Esophagus squamous epithelium (tissue), 5 donors: ENCODE measurements at places on chromosomes 6 and 20.

GRCh38 chr20:34943808-34944567, 11.6 kb downstream of the GSS start:
- no peak for DNase-seq

GRCh38 chr20:9121211-9121610, 52.3 kb downstream of the PLCB4 start:
- DNase-seq: no peak

DNA sequence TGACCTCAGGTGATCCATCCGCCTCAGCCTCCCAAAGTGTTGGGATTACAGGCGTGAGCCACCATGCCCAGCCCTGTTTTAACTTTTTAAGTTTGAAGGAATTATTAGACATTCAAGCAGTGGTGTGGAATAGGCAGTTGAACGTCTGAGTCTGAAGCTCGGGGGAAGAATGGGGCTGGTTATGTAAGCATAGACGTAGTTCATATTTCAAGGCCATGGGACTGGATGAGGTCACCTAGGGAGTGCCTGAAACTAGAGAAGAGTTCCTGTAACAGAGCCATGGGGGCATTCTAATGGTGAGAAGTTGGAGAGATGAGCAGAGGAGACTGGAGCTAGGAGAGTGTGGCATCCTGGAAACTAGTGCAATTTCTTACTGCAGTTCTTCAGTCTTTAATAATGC, 6.4 kb downstream of the CDKAL1 start:
- DNase-seq: no peak

DNA sequence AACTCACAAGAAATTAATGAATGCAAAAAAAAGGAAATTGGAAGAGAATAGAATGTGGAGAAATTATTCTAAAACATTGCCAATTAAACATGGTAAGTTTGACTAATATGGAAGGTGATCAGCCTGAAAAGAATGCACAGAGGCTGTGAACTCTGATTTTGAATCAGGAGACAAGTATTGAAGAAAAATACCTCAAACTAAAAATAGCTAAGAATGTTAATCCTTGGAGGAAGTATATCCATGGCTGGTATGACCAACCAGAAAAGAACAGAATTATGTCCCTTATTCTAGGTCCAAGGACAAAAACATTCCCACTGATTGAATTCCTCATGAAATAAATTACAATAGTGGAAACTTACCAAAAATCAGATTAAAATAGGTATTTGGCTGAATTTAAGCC, 7.3 kb upstream of the RIMS1 start:
- no peak for DNase-seq

DNA sequence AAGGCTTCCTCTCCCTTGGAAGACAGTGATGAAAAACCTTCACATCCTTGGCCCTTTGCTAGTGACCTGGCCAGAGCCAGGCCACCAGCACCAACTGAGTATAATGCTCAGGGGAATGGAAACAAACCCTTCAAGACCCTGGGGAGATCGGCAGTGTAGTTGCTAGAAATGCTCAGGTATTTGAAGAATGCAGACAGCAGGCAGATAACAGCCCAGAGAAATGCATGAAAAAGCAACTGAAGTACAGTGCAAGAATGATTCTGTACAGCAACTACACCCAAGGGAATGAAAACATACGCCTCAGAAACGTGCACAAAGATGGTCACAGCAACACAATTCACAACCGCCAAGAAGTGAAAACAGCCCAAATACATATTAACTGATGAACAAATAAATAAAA, 41.1 kb downstream of the PPP1R3G start:
- no peak for DNase-seq

DNA sequence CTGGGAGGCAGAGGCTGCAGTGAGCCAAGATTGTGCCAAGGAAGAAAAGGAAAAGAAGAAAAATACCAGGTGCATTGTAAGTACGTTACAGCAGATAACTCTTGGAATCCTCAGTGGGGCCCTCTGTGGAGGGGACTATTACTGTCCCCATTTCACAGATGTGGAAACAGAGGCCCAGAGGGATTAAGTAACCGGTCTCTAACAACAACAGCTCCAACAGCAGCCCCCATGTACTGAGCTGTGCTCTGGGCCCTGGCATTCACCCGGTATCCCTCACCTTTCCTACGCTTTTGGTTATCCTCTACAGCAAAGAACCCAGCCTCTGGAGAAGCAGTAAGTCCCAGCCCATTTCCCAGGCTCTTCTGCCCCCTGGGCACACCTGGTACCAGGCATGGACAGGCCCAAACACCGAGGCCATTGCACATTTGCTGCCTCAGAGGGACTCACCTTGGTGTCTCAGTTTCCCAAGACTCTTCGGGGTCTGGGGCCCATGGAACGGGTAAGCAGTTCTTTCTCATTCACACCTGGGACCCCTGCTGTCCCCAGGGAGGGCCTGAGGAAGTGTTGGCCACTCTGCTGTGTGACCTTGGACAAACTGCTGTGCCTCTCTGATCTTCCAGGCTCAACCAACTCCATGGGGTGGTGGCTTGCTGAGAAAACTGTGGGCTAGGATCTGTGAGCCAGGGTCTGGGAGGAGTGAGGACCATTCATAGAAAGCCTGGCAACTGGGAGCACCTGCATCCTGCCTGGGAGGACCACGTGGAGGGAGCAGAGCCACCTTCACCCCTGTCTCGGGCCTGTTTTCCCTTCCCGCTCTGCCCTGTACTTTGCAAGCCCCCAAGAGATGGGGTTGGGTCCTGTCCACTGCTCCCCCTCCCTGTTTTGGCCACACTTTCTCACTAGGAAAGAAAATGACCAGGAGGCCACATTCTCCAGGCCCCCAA, 59.9 kb downstream of the SNAI1 start:
- no peak for DNase-seq

GRCh38 chr20:60052322-60052721, 94.1 kb downstream of the CDH26 start:
- no peak for DNase-seq

DNA sequence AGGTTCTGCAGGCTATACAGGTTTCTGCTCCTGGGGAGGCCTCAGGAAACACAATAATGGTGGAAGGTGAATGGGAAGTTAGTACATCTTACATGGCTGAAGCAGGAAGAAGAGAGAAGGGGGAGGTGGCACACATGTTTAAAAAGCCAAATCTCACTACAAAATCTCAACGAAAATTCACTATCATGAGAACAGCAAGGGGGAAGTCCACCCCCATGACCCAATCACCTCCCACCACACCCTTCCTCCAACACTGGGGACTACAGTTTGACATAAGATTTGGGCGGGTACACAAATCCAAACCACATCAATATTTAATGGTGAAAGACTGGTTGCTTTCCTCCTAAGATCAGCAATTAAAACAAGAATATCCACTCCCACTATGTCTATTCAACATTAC, 13.8 kb upstream of the POLR1H start:
- DNase-seq: no peak

GRCh38 chr6:20841806-20842205, 307.5 kb downstream of the CDKAL1 start:
- no peak for DNase-seq

GRCh38 chr20:57995381-57995977, 233.0 kb downstream of the ANKRD60 start:
- DNase-seq: no peak

GRCh38 chr6:38080889-38081288, 261.4 kb downstream of the ZFAND3 start:
- no peak for DNase-seq

- no peak for DNase-seq
Measured at GRCh38 chr6:81289229-81289628, 463.3 kb downstream of the TENT5A start.

DNA sequence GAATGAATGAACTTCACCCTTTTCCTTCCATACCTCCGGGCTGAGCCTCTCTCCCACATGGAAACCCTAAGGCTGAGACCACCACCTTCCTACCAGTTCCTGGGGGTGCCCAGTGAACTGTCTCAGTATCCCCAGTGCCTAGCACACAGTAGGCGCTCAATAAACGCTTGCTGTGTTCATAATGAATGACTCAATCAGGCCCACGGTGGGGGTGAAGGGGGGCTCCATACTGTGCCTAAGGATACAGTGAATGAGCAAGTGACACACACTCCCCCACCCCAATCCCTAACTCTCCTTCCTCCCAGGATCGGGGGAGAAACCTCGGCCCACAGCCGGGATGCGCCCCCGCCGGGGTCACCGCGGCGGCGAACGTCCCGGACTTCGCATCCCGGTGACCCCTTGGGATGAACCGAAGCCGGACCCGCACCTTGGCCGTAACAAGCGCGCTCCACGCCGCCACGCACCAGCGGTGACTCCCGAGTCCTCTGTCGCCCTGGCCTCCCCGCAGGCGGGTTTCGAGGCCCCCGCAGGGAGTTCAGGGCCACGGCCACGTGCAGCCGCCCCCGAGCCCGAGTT, 592 bp downstream of the KCNG1 start:
- no peak for DNase-seq

DNA sequence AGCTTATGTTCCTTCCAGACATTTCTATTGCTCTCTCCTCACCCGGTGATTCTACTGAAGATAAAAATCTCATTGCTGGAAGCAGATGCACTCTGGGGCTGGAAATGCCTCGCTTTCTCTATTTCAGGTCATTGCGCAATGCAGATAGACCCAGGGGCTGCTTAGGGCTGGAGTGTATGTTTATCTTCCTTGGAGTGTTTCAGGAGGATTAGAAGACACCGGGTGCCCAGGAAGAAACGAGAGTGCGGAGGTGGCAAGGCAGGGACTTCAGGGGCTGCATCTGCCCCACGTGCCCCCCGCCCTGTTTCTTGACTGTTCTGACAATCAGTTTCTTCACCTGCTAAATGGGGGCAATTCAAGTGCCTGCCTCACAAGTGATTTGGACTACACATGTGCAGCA, 45.6 kb upstream of the IYD start:
- no peak for DNase-seq

DNA sequence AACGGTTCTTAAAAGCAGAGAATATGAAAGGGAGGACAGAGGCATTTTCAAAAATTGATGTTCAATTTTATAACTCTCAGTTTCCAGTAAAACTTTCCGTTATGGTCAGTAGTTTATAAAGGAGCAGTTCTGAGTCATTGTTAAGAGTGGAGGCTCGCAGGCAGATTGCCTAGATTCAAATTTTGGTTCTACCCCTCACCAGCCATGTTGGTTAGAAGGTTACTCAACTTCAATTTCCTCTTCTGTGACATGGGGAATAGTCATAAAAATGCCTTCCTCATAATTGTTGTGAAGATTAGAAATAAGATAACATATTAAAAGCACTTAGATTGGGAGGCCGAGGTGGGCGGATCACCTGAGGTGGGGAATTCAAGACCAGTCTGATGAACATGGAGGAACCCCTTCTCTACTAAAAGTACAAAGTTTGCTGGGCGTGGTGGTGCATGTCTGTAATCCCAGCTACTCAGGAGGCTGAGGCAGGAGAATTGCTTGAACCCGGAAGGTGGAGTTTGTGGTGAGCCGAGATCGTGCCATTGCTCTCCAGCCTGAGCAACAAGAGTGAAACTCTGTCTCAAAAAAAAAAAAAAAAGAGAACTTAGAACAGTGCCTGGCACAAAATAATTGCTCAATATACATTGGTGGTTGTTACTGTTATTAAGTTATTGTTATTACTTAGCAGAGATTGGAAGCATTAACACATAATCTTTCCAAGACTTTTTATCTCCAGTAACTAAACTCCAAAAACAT, 348.9 kb downstream of the NRN1 start:
- no peak for DNase-seq

DNA sequence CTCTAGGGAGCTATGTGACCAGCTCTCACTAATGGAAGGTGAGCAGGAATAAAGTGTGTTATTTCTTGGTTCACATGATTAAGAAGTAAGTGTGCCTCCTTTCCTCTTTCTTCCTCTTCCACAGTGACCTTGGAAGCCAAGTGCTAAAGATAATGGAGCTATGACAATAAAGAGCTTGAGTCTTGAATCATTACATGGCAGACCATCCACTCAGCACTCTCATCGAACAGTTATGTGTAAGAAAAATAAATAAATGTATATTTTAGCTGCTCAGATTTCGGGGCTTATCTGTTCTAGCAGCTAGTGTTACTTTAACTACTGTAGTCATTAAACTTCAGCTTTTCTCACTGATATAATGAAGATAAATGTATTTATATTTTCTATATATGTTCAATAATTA, 72.9 kb downstream of the HDGFL1 start:
- DNase-seq: no peak

GRCh38 chr6:548091-548490, 108.8 kb downstream of the HUS1B start:
- DNase-seq: no peak

- DNase-seq: peak; percentile 21
Measured at GRCh38 chr6:31834367-31835250, 7.1 kb downstream of the HSPA1B start.

DNA sequence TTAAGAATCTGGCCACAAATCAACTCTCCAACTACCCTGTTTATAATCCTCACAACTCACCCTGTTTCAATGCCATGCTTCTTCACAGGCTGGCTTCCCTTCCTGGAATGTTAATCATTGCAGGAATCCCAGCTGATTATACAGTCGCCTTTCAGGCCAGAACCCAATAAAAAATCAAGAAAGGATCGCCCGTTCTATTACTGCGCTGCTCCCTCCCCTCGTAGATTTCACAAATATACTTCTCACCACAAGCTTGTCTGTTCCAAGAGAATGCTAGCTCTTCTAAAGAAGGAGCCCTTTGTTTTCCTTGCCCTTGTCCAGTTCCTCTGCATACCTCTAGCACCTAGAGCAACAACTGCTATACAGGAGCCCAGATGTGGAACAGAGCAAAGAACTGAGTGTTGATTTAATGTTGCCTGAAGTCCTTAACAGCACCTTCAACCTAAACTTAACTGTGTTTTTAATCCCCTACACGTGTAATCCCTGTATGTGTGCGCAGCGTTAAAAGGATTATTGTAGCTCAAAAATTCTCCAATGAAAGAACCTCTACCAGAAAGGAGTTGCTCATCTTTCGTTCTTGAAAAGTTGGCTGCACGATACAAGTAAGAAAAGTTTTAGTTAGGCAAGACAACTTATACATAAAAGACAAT, 988 bp downstream of the ECHDC1 start:
- no peak for DNase-seq

DNA sequence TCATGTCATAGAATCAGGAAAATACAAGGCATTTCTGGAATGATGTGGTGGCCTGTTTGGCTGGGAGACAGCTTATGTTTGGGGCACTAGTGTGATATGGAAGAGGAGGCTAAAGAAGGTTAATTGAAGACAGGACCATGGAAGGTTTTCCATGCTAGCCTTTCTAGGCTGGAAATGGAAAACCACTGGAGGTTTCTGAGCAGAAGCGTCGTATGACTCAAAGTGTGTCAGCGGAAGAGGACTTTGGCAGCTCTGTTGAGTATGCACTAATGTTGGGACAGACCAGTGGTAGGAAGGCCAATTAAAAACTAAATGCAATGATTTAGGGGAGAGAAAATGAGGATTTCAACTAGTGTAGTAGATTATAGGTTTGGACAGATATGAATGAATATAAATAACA, 413.1 kb downstream of the PLCB1 start:
- DNase-seq: no peak

DNA sequence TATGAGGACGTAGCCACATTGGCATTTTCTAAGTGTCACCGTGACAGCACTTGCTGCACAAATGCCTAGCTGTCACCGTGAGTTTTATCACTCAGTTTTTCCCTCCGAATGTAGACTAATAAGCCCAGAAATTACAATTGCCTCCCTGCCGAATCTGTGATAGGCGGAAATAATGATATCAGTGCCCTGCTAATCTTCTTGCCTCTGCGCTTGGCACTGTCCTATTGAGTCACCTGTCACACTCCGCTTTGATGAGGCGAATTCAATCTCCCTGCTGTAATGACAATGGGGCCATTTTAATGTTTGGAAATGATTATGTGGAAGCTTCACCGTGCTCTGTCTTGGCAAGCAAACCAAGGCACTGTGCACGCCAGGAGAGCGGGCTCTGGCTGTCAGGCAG, 112.8 kb downstream of the LINC00237 start:
- DNase-seq: no peak
